8988T (cell line): ENCODE measurements at places on chromosomes 4 and X.

DNA sequence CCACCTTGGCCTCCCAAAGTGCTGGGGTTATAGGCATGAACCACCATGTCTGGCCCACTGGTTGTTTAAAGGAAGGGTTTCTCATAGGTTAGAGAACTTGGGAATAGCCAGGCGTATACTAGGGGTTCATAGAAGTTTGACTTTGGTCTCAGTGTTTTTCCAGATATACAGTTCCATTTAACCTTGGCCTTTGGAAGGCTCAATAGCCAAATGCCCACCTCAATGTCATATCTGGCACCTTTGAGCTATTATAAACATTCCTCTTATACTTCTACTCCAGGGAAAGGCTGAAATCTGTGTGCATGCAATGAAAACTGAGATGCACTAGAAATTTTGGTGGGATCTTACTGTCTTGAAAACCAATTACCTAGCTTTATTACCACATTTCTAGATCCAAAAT is 47.5 kb upstream of the PROM1 start:
- no peak for DNase-seq

DNA sequence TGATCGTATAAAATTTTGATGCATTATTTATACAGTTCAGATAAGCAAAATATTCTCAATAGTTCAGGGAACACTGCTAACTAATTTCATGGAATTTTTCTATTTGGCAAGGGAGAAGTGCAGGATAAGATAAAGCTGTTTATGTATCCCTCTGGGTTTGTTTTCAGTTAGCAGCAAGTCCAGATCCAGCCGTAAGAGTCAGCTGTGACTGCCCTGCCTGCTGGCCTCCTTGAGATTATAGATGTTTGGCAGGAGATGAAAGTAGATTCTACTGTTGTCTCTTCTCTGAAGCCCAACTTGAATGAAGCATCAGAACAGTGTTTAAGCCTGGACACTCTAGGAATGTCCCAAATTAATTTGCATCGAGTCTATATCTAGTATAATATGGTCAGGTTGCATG is 29.5 kb downstream of the ANTXR2 start:
- DNase-seq = no peak

- DNase-seq = no peak
Measured at GRCh38 chrX:12378253-12378652, 240.0 kb downstream of the FRMPD4 start.

DNA sequence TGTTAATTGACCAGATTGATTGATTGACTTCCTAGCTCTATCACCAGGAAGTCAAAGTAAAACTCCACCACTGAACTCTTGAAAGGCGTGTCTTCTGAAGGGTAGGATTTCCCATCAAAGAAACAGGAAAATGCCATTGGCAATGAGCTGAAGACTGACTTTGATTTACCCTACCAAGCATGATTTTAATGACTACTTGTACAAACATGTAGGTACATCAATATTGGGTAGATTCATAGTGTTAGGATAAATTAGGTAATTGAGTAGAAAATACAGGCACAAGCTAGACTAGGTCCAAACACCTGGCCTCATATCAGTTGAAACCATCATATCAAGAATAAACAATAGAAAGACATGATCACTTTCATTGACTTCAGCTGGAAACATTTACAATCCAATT is 53.2 kb upstream of the ATXN3L start:
- DNase-seq = no peak

DNA sequence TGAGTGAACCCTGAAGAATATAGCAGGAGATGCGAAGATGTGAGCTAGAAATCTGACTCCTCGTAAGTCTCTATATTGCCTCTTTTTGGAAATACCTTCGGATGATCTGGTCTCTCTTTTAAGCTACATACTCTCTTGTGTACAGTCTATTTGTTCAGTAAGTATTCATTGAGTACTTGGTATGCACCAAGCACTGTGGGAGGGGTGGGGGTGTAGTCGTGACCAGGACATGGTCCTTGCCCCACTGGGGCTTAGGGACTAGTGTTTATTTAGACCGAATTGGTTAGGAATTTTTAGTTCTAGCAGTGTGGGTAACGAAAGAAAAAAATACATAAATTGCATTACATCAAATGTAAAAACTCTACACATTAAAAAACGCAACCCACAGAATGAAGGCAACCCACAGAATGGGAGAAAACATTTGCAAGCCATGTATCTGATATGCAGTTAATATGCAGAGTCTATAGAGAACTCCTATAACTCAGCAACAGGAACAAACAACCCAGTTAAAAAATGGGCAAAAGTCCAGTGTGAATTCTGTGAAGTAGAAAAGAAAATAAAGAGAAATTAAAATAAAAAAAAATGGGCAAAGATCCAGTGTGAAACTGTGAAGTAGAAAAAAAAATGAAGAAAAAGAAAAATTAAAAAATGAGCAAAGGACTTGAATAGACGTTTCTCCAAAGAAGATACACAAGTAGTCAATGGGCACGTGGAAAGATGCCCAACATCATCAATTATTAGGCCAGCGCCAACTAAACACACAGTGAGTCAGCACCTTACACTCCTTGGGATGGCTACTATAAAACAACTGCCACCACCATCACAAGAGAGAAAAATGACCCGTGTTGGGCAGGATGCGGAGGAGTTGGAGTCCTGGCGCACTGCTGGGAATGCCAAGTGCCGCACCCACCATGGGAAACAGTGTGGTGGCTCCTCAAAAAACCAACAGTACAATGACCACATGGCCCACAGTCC is 43.8 kb downstream of the RGS12 start:
- no peak for DNase-seq

- DNase-seq = no peak
Measured at GRCh38 chr4:86981789-86982188, 47.0 kb downstream of the AFF1 start.

- no peak for DNase-seq
Measured at GRCh38 chr4:158766434-158767044, 2.3 kb upstream of the FNIP2 start.

DNA sequence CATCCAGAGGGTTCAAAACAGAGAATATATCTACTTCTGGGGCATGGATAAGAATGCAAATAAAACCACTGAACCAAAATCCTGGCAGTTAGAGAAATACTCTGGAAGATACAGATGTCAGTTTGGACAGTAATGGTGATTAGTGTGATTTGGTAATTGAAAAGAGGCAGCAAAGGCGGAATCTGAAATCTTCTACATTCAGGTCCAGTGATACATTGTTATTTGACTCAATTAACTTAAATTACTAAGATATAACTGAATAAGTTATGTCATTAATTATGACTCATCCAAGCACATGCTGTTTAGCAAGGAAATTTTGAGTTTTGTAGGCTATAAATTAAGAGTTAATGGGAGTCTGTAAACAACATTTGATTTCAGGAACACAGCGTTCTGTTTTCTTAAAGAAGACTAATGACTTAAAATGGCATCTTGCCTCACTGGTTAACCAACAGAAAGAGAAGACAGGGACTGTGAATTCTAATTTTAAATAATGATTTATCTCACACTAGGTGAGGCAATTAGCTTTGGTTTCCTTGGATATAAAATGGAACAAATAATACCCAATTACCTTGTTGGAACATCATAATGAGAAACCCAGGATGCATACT is 937.1 kb downstream of the PDHA2 start:
- DNase-seq = no peak

DNA sequence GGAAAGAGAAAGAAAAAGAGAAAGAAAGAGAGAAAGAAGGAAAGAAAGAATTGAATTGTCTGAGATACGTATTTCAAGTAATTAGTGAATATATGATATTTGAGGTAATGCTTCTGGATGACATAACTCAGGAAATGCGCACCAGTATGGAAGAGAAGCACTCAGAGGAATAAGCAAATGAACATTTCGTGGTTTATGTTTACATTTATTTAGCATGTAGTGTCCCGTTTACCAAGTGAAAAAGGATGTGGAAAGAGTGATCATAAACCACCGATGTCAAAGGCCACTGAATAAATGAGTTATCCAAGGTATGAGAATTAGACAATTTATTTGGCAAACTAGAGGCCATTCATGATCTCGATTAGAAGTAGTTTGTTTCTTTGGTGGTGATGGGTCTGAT is 200.4 kb downstream of the ARAP2 start:
- DNase-seq = no peak

DNA sequence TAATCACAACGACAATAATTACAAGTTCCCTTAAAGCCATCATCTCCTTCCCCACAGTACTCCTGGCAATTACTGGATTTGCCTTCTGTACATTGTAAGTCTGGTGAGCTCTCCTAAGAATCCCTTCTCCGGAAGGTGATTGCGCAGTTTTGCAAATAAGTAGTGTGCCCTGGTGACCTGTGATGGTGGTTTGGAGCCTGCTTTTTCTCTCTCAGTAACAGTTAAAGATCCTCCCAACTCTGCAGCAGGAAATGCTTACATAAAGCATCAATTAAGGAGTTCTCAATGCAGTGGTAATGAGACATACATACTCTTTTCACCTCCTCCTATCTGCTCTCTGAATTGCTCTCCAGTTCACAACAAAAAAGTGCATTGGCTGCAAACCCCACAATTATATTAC is 159.7 kb downstream of the SH2D1A start:
- no peak for DNase-seq

GRCh38 chr4:41135801-41136200 is 78.5 kb downstream of the APBB2 start:
- no peak for DNase-seq

DNA sequence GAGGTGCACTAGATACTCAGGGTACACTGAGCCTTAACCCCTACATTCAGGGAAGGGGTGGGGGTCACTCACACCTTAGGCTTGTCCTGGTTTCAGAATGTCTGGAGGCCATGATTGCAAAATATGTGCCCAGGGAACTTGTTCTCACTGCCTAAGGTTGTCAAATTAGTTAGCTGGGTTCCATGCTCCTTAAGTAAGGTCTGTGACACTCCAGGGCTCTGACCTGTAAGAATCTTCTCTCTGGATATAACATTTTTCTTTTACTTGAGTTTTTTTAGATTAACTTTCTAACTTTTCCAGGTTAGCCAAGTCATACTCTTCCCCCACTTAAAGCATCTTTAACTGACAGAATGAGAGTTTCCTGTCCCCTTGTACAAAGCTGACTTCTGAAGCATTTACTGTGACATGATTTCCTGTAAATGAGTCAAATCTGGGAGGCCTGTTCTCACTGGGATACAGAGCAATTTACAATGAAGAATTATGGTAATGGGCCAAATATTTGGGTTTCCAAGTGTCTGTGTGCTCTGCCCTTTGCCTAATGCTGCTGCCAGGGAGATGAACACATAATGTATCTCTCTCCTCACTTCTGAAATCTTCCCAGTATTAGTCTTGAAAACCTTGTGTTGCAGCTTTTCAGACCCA is 101.7 kb downstream of the GATB start:
- DNase-seq = no peak

DNA sequence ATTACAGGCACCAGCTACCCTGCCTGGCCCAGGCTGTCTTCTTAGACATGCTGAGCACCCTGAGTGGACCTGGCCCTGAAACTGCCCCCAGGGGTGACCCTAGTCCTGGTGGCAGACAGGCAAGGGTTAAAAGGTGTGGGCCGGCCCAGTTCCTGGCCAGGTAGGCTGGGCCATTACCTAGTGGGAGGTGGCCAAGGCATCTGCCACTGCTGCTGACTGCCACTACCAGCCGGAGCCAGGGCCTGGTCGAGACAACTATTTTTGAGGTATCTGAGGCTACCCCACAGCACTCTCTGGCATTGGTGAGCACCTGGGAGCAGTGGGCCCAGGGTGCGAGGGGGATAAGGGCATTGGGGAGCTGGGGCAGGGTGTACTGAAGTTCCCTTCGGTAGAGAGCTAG is at the start of gene CCDC120:
CCDC120 (plus strand) TSS at position 206 of the 400 bp plus-strand sequence. CDS start 3,043 bp downstream, outside the sequence.
- no peak for DNase-seq

- no peak for DNase-seq
Measured at GRCh38 chr4:33162122-33162521, 2442.0 kb downstream of the PCDH7 start.

- DNase-seq = no peak
Measured at GRCh38 chr4:119025420-119025819, 110.2 kb upstream of the MYOZ2 start.

- no peak for DNase-seq
Measured at GRCh38 chrX:130645955-130646583, 244.3 kb downstream of the RBMX2 start.

DNA sequence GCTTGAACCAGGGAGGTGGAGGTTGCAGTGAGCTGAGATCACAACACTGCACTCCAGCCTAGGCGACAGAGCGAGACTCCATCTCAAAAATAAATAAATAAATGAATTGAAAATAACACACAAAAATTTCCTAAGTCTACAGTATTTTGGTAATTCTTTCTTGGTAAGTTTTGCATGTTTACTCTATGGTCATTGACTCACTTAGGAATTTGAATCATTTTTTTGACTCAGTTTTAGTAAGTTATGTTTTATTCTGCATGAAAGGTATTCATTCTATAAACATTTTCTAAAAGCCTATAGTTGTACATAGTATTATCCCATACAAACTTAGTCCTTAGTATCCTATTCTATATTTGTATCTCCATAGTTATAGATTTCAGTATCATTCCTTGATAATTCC is 772.9 kb upstream of the SLIT2 start:
- no peak for DNase-seq

DNA sequence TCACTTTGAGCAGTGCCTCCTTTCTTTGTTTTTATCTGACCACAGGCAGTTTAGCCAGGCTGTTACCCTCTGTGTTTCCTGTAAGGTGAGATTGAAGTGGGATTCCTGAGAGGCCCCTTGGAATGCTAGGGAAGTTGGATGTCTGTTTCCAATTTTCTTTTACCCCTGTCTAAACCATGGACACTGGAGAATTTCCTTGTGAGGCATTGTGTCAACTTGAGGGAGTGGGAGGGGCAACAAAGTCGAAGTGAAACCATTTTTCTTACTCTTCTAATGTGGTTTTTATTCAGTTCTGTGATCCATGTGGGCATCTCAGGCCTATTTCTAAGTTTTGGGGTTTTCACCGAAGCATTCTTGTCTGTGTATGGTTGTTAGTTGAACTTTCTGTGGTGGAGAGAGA is 296.1 kb upstream of the UGT8 start:
- DNase-seq = no peak

- no peak for DNase-seq
Measured at GRCh38 chrX:10064736-10065135, 92.0 kb upstream of the CLCN4 start.

DNA sequence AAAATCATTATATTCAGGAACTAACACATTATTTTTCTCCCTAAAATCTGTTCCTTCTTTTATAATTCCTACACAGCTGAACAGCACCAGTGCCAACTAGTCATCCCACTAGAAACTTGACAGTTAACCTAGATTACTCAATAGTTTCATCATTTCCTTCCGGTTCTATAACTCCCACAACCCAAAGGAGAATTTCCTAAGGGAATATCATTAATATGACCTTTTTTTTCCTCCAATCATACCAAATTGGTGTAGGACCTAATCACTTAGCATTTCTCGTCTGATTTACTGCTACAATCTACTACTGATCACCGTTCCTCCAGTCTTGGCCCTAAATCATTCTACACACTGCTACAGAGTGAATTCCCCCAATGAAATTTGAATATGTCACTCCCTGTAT is 45.9 kb downstream of the WDFY3 start:
- DNase-seq = no peak

GRCh38 chr4:36285784-36286480 is 4.5 kb downstream of the DTHD1 start:
- DNase-seq = no peak
